Stimulated activated CD4-positive, alpha-beta T cell treated with anti-CD3 and anti-CD28 coated beads, Interleukin-1b, Interleukin-23, amount 100 ng/mL, for 24 hours (primary cell): ENCODE measurements at places on chromosomes 4 and X.

DNA sequence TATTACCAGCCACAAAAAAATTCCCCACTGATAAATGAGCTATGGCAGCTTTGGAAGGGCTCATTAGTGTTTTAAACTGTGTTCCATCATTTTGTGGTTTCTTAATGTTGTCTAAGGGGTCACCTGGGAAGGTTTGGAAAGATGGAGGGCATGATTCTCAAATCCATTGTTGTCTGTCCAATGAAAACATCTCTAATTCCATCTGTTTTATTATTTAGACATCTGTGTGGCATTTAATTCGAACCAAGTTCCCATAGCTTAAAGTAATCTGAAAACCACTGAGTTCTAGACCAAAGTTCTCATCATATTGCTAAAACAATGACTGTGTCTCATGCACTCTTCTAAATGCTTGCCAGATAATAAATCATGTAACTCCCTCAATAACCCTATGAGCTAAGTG, 103.8 kb upstream of the PPP3CA start:
- no peak for DNase-seq

DNA sequence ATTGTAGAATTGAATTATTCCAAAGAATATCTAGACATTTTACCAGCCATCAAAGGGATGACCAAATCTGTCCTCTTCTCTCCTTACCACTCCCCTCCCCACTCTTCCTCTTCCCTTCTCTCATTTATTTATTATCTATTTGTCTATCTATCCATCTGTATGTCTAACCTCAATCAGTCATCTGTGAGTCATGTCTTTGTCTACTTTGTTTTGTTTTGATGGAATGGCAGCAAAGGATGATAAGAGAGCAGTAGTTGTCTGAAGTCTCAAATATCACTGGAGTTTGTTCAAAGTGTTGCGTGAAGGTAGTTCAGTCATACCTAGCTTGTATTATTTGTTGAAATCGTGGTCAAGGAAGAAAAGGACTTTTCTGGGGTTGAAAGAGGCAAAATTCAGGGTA, 34.7 kb upstream of the PGRMC2 start:
- no peak for DNase-seq

GRCh38 chrX:38864165-38864564, 62.9 kb downstream of the MID1IP1 start:
- DNase-seq = no peak

GRCh38 chr4:182369211-182369610, 126.0 kb downstream of the TENM3 start:
- no peak for DNase-seq

- DNase-seq = no peak
Observed at GRCh38 chr4:52999626-53000025, 137.5 kb downstream of the RASL11B start.

- DNase-seq = no peak
Observed at GRCh38 chr4:61079427-61079826, 120.7 kb upstream of the ADGRL3 start.

DNA sequence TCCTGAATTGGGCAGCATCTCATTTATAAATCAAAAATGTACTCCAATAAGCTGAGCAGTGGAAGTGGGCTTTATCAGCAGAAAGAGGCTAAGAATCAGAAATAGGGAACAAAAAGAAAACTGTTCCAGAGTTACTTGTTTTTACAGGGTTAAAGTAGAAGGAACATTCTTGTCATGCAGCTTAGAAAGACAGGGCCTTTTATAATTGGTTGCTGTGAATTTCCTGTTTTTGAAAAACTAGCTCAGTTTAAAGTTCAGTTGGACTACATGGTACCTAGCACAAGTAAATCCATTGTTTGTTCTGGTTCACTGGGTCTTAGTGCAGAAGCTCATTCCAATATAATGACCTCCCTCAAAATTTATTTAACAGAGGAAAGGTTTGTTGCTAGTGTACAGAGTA, 200.8 kb downstream of the GRIA2 start:
- DNase-seq = no peak

DNA sequence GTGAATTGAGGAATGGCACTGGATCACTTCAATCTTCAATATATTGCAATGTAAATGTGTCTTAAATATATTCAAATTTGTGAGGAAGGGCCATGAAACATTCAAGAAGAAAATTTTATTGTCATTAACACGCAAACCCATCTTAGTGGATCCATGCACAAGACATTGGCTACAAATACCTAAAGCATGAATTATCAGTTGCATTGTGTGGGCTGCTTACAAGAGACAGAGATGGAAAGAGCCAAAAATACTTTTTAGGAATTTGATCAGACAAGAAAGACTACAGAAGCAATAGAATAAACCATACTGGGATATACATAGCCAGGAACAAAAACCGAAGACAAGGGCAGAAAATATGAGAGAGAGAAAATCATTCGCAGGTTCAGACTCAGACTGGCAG, 616.2 kb upstream of the GRIA3 start:
- no peak for DNase-seq

DNA sequence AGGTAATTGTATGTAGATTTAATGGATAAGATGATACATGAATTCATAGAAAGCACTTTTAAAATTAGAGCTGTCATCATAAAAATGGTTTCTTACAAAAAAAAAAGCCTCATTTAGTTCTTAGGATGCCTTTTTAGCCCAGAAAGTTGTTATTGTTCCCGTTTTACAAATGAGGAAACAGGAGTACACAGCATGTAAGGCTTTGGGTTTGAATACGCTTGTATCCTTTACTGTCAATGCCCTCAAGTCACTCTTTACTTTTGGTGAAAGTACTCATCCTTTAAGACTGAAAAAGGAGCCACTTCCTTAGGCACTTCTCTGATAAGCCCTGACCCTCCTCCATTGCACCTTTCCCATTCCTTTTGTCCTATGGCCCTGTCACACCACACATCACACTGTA, 4.9 kb downstream of the EREG start:
- DNase-seq = no peak

GRCh38 chr4:1855333-1856070, 454 bp downstream of the LETM1 start:
- DNase-seq = no peak

DNA sequence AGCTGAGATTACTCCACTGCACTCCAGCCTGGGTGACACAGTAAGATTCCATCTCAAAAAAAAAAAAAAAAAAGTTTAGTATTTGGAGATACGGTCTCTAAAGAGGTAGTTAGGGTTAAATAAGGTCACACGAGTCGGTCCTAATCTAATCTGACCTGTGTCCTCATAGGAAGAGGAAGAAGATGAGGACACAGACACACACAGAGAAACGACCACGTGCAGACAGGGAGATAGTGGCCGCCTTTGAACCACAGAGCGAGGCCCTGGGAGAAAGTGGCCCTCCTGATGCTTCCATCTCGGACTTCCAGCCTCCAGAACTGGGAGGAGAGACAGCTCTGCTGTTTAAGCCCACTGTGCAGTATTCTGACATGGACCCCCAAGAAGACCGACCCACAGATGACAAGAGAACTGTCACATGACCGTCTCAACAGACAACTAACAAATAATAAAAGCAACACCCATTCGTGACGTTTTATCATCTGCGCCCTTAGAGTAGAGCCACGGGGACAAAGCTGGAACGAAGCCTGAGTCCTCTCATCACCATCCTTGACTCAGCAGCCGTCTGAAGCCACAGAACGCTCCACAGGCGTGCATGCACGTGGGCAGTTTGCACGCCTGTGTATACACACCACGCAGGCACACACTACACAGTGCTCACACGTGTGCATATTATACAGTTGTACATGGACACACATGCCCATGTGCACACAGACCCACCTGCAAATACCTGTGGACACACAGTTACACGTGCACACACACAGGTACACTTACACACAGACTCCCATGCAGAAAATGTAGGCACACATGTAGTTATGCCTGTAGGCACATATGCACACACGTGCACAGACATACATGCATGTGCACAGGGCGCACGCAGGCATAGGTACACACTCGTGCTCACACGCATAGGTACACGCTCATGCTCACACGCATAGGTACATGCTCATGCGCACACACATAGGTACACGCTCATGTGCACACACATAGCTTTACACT, 51.7 kb downstream of the FAM53A start:
- no peak for DNase-seq

DNA sequence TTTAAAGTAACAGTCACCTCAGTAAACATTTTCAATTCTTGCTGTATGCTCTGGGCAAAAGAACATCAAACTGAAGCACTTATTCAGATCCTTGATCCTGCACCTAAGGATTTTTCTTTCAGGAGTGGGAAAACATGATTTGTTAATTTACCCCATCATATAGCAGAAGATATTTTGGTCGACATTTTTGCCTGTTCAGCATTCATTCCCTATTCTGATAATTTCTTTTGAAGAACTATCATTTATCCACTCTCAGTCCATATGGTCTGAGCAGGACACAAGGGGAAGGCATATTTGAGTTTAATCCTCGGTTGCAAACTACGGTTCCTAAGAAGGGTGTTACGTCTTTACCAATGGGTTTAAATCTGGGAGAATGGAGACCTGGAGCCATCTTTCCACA, 1.2 kb upstream of the CLOCK start:
- no peak for DNase-seq

GRCh38 chr4:124234771-124235170, 477.8 kb downstream of the ANKRD50 start:
- DNase-seq = no peak

- DNase-seq = no peak
Observed at GRCh38 chr4:22607382-22607781, 85.4 kb upstream of the GBA3 start.

DNA sequence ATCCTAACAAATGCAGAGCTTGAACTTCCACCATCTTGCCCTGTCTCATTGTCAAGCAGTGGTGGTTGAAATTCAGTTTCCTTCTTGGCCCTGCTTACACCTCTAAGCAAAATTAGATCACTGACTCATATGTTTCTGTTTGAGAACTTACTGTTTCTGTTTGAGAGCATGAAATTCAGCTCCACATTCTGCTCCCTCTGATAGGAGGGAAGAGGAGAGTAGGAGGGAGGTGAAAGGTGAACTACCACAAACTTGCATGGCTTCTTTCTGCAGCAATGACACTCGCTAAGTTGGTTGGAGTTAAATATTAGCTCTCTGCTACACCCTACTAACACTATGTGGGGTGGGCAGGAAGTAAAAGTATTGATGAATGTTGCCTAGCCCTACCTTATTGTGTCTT, 117.8 kb upstream of the EDA2R start:
- DNase-seq = no peak

GRCh38 chr4:52051213-52051614, at the start of gene SPATA18:
SPATA18 (plus strand) TSS chr4:52051304; CDS start chr4:52051705, 401 bp downstream.
- no peak for DNase-seq

- DNase-seq = no peak
Observed at GRCh38 chr4:16160457-16160856, 65.8 kb downstream of the TAPT1 start.

- no peak for DNase-seq
Observed at GRCh38 chrX:70208479-70208878, 26.0 kb upstream of the AWAT1 start.

- DNase-seq = no peak
Observed at GRCh38 chr4:69748173-69748572, 12.2 kb downstream of the SULT1B1 start.

DNA sequence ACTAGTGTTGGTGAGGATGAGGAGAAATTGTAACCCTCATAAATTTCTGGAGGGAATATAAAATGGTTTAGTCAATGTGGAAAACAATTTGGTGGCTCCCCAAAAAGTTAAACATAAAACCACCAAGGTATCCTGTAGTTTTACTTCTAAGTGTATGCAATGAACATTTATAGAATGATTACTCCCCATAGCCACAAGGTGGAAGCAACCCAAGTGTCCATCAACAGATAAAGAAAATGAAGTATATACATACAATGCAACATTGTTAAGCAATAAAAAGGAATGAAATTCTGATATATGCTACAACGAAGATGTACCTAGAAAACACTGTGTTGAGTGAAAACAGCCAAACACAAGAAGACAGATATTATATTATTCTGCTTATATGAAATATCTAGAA, 569.1 kb upstream of the GRID2 start:
- no peak for DNase-seq
